ENCODE measurements at places on chromosomes 1 and 21.
A peak's percentile ranks its signal among the peaks of the same experiment; 100 is the strongest.

- DNase-seq = no peak
These were observed 1.8 kb downstream of the NCDN start for GRCh38 chr1:35559317-35559944.

DNA sequence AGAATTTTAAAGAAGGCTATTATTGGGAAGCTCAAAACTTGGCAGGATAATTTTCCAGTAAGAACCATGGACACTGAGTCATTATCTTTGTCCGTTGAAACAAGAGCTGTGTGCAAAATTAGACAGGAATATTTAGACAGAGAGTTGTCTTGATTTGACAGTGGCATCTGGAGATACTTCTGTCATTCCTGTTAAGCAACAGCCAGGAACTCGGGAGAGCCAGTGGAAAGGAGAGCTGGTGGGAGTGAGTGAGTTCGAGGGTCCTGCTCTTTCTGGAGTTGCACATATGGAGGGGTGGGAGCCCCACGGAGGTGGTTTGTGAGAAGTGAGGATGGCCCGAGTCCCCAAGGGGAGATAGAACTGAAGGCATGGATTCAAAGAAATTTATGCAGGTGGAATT lies 3.1 kb downstream of the COQ8A start:
- no peak for DNase-seq

DNA sequence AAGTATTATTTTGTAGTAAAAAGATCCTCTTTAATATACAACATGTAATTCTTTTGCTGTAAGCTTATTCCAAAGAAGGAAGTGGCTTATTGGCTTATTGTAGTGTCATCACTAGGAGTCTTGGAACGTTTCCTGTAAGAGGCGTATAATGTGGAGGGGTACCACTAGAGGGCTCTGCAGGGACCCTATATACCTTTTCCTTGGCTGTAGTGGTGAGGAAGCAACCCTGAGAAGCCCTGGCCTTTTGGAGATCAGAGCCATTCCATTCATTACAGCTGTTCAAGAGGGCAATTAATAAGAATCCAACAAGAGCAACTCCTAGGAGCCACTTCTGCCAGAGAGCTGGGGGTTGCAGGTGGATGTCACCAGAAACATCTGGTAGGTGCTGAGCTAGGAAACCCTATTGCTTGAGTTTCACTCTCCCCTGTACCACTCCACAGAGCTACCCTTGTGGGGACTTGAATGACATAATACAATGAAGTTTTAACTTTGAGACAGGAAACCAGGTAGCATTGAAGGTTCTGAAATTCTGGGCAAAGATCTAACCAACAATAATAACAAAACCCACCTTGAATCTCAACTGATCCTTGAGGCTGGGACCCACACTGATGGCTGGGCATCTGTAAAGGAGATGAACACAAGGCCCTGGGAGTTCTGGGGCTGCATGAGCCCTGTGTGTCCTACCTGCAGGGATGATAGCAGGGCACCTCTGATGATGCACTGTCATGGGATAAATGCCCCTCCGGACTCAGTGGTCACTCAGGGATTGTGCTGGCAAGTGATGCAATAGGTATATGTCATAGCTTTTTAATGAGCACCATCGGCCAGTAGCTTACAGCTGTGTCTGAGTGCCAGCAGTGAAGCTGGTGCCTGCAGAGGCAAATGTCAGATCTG lies 160.2 kb upstream of the COA6 start:
- peak; percentile 49 for DNase-seq

- no peak for DNase-seq
These were observed 200.2 kb downstream of the PDE4B start for GRCh38 chr1:65992831-65993271.

DNA sequence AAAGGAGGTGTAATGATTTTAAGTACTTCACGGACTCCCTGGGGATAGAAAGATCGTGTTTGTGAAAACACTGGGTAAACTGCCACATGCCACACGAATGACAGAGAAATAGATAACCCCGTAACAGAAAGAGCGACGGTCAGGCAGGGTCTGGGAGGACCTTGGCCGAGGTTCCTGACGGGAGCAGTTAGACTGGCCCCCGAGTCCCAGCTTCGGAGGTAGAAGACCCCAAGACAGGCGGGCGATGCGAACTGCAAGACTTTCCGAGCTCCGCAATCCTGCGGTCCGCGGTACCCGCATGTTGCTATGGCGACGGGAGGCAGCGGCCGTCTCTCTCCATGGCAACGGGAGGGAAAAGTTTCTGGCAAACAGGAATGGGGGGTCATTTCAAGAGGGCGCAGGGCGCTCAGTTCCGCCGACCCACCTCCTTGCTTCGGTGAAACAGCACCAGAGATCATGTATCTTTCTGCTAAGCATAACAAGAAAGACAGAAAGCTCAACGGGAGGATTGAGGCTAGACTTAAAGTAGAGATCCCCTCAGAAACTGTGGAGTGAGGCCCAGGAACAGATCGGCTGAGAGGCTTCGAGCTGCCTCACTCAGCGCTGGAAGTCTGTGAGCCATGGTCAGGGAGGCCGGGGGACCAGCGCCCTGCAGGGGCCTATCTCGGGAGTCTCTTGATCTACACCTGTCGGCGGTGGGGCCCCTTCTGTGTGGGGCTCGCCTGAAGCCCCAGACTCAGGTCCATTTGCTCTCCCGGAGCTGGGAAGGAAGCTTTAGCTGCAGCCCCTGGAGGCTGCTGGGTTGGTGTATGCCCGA lies 685 bp upstream of the SYT6 start:
- no peak for DNase-seq

DNA sequence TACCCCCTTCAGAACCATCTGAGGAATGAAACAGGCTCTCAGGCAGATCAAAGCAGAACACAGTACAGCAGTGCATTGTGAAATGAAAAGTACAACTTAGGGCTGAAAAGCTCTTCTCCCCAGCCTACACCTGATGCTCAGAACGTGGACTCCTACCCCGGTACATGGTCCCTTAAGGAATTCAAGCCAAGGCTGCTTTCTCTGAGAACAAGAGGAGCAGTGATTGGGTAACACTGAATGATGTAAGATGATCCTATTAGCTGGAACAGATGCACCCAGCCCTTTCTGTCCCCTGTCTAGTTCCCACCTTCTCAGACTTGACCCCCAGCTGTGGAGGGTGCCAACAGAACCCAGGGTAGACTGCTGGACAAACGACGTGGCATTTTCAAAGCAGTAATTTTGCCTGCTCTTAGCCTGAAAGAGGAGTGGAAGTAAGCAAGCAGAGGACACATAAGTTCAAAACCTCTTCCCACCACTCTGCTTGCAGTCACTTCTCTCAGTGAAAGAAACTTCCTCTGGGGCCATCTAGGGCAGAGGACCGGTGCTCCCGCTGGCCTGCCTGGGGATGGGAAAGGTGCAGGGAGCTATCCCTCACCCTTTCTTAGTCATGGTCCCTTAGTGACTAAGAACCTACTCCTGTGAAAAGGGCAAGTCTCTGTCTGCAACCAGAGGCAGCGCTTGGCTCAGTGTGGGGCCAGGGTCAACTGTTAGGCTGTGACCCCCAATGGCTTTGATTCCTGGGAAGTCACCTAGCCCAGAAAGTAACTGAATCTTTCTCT lies 72.7 kb downstream of the TRABD2B start:
- DNase-seq = no peak

GRCh38 chr1:7430691-7431090 lies 340.4 kb upstream of the VAMP3 start:
- DNase-seq = no peak

GRCh38 chr1:171869097-171869496 lies 27.8 kb downstream of the DNM3 start:
- peak; percentile 25 for DNase-seq

GRCh38 chr1:19426294-19427086 lies 58.8 kb downstream of the CAPZB start:
- no peak for DNase-seq

DNA sequence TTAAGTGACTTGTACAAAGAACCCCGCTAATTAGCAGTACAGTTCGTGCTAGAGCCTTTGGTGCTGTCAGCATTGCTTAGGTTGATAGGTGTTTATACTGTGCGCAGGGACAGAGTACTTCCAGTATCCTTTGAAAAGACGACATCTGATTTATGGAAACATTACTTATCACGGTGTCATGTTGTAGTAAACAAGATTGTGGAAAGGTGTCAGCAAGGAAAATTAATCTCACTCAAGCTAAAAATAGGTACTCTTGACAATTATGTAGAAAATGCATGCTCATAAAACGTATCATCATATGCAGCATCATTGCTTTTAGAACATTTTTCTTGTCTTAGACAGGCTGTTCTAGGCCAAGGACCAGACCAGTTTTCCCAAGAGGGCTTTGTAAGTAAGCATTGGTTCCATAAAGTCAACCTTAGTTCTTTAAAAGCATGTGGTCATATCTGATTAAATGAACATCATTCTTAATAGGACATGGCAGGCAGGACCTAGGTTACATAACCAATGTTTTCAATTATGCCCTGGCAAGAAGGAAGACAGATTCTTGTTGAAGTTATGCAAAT lies 33.0 kb downstream of the SH3BGR start:
- no peak for DNase-seq

DNA sequence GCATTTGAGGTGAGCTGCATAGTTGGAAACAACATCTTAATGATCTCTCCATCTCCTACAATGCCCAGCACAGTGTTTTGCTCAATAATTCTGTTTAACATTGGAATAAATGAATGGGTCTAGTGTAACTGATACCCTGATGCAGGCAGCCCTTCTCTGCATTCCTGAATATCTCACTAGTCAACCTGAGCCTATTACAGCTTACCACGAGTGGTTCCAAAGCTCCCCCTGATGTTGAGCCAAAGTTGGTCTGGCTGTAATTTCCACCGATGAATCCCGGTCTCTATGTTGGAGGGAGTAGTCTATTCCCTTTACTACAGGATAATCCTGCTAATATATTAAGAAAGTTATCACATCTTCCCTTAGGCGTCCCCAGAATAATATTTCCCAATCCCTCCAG lies 63.8 kb downstream of the ZBTB18 start:
- no peak for DNase-seq

- no peak for DNase-seq
These were observed 41.5 kb downstream of the CHIA start for GRCh38 chr1:111332190-111332589.

- DNase-seq = no peak
These were observed 198.7 kb downstream of the KCNJ6 start for GRCh38 chr21:37717534-37717933.

DNA sequence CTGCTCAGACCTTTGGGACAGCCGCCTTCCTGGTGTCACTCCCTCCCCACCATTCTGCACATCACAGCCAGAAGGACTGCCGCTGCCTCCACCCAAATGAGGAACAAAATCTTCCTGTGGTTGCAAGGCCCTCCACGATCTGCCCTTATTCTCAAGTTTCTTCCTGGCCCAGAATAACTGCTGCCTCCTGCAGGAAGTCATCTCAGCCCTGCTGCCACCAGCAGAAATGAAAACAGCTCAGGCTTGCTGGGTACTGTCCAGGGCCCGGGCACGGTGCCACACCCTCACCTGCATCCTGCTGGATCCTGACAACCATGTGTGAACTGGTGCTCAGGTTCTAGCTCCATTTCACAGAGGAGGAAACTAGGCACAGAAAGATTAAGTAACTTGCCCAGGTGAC lies 2.8 kb downstream of the CLDN19 start:
- DNase-seq = no peak

- no peak for DNase-seq
These were observed 30.1 kb downstream of the ITPKB start for GRCh38 chr1:226708967-226709396.

DNA sequence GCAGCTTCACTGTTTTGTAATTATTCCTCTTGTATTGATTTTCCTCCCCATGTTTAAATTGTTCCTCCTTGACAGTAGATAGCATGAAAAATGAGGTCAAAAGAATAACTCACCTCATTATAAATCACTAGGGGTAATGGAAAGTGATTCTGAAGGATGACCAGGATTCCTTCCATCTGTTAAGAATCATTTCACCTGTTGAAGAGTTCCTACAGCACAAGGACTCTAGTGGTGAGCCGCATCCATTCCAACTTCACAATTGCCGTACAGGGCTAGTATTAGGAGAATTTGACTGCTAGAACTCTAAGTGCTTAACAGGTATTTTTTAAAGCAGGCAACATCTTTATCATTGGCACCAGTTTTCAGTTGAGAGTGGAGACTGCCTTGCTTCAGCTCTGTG lies 13.7 kb downstream of the PPP1R12B start:
- DNase-seq = no peak

DNA sequence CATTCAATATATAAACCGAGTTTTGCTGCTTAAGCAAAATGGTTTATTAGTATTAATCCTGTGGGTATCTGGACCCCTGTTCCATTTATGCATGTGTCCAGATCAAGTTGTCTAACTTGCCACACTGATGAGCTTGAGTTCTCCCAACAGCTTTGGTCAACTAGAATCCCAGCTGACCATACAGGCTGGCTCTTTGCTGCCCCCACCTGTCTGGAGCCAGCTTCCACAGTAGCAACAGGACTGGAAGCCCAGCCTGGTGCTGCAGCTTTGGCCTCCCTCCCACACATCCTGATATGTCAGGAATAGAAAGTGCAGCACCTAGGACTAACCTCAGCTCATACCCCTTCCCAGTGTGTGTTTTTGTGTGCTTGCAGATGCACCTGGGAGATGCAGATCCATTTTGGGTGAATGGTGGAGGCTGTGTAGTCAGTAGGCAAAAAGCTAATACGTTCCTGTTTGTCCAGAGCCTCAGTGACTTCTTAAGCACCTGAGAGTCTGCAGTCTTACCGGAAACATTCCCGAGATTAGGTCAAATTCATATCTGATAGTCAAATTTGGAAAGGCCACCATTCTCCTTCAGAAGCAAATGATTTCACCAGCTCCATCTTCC lies 40.9 kb upstream of the BEND5 start:
- DNase-seq = peak; percentile 54

GRCh38 chr1:68644504-68644903 lies 147.6 kb upstream of the DEPDC1 start:
- DNase-seq = no peak

DNA sequence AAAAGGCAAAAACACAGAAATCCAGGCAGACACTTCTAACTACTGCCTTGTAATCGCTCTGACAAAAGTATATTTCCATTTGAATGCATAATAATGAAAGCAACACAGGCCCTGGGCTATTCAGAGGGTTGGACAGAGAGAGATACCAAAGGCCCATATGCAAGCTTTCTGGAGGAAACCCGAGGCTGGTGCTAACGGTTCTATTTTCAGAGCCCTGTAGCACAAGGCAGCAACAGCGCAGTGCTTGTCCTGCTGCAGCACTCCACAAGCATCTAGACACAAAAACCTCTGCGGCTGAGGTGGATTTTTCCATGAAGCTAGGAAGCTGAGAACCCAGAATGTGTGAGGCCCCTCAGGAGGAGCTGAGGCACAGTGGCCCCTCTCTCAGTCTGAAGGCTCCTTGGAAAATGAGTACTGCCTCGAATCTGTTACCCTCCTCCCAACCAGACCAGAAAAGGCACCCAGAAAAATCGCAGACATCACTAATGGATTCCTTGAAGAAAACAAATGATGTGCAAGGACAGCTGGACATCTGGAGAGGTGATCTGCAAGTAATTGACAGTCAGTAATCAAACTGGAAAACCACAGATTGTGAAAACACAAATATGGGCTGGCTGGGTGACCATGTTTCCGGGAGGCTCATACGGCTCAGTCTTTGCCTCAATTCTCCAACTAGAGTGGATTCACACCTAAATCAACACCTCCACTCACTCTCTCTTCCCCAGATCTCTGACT lies 54.0 kb downstream of the COLGALT2 start:
- no peak for DNase-seq

- DNase-seq = no peak
These were observed 57.9 kb downstream of the EPRS1 start for GRCh38 chr1:219988387-219988786.

Measured in urothelium cell line (cell line).